ENCODE measurements at places on chromosomes 12 and 14.

GRCh38 chr14:30625533-30625932, 3.4 kb downstream of the SCFD1 start:
- no peak for DNase-seq

- DNase-seq, result no peak
Observed at GRCh38 chr14:87705439-87705896, 287.5 kb downstream of the GALC start.

- DNase-seq, result no peak
Observed at GRCh38 chr12:100858656-100859055, 64.1 kb downstream of the ANO4 start.

DNA sequence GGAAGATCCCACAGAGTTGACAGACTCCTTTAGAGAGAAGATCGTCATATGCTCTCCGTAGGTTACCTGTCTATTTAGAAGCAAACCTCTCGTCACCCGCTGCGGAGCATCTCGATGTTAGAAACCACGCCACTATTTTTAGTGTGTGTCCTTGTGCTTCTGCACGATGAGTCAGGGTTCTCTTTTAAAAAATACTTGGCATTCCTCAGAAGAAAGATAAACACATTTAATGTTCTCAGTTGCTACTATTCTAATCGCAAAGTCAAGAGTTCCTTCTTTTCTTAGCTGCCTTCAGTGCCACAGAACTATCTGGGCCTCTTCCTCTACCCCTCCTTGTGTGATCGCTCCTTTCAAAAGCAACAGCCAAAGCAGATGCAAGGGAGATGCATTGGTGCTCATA, 192.4 kb downstream of the PELI2 start:
- no peak for DNase-seq

DNA sequence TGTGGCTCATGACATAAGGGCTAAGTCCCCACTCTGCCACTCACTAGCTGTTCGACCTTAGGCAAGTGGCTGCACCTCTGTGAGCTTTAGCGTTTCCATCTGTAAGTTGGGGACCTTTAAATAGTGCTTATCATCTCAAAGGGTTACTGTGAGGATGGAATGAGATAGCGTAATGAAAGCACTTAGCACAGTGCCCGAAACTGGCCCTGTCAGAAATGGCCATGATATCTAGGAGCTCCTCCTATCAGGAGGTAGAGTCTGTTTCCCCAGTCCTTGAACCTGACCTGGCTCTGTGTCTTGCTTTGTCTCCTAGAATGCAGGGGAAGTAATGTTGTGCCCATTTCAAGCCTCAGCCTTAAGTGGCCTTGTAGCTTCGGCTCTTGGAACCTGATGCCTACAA, 211.0 kb downstream of the RBM19 start:
- DNase-seq, result no peak

DNA sequence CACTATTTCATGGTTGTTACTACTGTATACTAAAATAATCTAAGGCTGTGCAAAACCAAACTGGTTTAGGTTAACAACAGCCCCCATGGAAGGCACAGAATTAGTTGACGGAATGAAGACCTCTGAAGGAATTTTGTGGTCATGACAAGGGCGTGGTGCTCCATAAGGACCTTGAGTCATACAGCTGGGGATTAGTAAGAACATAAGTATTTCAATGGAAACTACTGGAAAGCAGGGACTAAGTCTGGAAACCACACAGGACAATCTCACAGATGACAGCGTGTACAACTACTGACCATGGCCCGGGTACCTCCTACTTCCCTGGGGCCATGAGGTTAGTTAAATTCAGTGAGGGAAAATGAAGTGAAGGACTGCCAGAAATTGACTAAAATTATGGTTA, 98.5 kb upstream of the PLEKHA5 start:
- no peak for DNase-seq

DNA sequence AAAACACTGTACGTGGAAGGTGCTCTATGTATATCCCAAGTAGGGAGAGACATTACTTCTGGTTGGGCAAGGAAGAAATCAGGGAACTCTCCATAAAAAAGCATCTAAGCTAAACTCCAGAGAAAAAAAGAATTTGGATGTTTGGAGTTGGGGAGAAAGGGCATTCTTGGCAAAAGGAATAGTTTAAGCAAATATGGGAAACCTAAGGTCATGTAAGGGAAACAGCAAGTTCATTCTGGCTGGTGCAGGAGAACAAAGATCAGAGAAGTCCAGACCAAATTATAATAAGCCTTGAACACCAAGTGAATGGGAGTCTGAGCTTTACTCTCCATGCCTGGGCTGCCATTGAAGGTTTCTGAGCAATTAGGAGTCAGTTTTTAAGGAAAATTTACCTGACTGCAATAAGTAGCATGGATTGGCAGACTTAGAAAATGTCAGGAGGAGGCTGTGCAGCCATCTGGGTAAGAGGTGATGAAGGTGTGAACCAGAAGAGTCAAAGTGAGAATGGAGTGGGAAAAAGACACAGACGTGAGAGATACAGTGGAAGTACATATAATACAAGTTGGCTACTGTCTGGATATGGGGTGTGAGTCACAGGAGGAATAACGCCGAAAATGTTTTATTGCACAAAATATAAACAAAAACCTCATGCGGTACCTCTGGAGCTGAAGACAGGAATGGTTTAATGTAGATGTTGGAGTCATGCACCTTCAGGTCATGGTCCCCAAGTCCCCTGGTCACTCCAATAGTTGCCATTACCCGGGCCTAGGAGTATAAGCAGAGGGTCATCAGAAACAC, 222.6 kb downstream of the MON2 start:
- DNase-seq, result no peak

- no peak for DNase-seq
Observed at GRCh38 chr12:51227962-51228361, 10.1 kb upstream of the POU6F1 start.
